ENCODE measurements at places on chromosomes 13 and 19. TPM values are rescaled to one million over a fixed set of nuclear protein-coding genes. Genes with fewer than 3 reads are reported as not detected.

Gene IGFL1
- total RNA-seq, result not detected

Gene ZNF302
- 39.0 TPM for total RNA-seq

Gene SEMA6B
- total RNA-seq, result 9.4 TPM

Gene F10
- total RNA-seq, result not detected

Gene LYPD3
- total RNA-seq, result 1.2 TPM

Gene KCNC3
- 2.6 TPM for total RNA-seq

Gene LRRC4B
- total RNA-seq, result 46.2 TPM

Gene ABHD17A
- total RNA-seq, result 37.7 TPM

Gene TECR
- total RNA-seq, result 80.5 TPM

Gene PRRG2
- total RNA-seq, result 0.21 TPM

Gene S1PR2
- total RNA-seq, result 15.1 TPM

- ATAC-seq, result no peak
These were observed 138.1 kb downstream of the LACC1 start for GRCh38 chr13:44017756-44018309.

GRCh38 chr19:5247957-5248705, 92.5 kb downstream of the PTPRS start:
- ATAC-seq, result no peak

DNA sequence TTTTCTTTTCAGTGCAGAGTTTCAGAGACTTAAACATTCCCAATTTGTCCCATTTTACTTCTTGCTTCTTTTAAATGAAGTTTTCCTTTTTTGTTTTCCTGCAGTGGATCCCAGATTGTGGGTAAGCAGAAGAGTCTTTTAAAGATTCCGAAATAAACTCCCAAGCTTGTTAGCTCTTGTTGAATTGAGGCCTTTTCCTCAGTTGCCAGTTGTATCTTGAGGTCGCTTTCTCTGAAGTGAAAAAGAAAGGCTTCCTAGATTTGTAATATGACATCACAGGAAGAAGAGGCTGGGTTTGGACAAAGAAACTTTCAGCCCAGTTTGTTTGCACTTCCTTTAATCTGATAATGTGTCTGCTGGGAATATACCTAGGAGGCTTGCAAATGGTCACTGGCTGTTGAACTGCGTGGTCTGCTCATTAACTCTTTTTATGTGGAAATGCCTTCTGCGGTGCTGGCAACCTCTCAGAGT, at the start of gene LPAR6:
LPAR6 (minus strand) TSS at position 233 of the 471 bp plus-strand sequence. CDS start 690 bp downstream, outside the sequence.
- peak; percentile 88 for ATAC-seq

- ATAC-seq, result no peak
These were observed 19.1 kb upstream of the KCTD4 start for GRCh38 chr13:45219938-45220375.

DNA sequence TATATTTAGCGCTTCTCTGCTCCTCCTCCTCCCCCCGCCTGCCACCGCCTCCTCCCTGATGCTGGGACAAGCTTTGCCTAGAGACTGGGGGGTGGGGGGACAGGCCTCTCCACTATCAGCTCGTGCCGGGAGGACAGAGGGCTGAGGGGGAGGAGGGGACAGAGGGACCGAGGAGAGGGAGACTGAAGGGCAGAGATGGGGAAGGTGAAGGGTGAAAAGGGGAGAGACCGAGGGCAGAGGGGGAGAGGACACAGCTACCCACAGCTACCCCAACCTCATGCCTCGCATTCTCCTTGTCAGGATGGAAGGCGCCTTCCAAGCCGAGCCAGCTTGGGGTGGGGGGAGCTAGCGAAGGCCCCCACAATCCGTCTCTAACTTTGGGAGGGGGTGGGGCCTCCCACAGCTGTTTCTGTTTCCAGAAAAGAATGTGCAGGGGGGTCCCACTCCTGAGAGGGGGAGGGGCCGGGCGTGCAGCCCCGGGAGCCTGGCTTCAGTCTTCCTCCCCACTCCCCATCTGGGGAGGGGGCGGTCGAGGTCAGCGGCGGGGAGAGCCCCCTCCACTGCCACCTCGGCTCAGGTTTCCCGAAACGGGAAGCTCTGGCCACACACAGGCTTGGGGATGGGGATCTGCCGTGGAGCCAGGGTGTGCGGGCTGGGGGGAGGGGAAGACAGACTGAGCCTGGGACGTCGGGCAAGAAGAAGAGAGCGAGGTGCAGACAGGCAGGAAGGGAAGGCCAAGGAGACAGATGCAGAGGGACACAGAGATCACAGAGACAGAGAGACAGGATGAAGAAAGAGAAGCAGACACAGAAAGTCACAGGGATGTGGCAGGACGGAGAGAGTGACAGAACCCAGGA, 1.6 kb downstream of the DACT3 start:
- ATAC-seq, result no peak

DNA sequence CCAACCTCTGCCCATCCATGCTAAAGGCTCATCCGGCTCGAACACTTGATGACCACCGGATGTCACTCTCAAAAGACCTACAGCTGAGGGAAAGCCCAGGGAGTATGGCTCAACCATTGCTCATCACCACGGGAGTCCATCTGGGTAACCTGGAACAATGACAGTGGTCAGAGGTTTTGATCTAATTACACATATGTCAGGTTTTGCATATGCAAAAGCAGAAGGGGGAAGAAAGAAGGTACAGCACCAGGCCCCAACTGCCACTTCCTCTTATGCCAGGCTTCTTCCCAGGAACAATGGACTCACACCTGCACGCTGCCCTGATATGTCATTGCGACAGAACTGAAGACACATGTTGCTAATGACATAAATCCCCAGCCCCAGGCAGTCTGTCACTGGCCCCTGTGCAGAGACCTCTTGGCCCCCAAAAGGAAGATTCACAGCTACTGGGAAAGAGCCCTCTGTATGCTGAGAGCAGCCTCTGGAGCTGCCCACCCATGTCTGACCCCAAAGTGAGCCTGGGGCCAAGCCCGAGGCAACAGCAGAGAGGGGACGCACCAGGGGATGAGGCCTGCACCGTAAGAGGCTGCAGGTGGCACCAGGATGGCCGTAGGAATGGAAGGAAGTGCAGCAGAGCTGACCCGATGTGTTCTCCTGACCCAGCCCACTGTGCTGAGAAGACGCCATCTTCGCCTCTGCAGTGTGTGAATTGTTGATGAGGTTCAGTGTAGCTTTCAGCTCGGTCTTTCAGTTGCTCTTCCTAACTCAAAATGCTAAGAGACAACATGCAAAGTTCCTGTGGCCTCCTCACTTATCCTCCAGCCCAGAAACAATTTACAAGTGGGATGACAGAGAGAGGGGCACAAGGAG, 26.3 kb downstream of the EPS15L1 start:
- peak; percentile 7 for ATAC-seq

- no peak for ATAC-seq
These were observed 242.4 kb upstream of the TMTC4 start for GRCh38 chr13:100917011-100917410.

DNA sequence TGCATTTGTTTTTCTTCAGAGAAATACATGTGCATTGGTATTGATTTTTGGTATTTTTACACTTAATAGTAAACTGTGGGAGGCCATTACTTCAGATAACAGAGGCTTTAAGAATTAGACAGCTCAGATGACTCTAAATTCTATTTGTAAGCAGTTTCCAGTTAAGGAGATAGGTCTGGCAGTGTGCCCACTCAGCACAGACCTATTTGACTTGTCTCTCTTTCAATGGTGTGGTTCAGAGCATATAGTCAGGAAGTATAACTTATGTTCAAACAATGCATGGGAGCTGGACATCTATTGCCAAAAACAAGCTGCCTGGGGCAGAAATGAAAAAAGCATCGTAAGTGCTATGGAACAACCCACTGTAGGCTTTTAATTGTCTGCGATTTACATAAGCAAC, 370.7 kb downstream of the HS6ST3 start:
- ATAC-seq, result peak; percentile 68

DNA sequence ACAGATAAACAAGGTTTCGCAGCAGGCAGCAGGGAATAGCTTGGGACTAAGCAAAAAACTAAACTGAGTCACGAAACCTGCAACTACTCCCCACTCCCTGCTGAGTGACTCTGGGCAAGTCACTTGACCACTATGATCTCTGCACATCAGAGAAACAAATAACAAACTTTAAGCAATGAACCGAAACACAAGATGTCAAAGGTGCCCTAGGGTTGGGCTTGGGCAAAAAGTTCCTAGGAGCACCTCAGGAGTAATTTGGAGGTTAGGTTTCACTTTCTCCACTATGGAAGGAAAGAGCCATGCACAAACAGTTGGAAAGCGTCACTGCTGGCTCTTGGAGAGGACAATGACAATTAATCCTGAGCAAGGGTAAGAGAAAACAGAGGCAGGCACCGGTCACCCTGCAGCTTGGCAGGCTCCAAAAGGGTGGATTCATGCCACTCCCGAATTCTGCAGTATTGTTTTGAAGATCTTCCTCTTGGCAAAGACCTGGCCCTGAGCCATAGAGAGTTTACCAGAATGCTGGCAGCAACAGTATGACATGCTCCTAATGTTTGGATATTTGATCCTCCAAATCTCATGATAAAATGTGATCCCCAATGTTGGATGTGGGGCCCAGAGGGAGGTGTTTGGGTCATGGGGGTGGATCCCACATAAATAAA, 60.3 kb downstream of the CRYL1 start:
- ATAC-seq, result no peak

DNA sequence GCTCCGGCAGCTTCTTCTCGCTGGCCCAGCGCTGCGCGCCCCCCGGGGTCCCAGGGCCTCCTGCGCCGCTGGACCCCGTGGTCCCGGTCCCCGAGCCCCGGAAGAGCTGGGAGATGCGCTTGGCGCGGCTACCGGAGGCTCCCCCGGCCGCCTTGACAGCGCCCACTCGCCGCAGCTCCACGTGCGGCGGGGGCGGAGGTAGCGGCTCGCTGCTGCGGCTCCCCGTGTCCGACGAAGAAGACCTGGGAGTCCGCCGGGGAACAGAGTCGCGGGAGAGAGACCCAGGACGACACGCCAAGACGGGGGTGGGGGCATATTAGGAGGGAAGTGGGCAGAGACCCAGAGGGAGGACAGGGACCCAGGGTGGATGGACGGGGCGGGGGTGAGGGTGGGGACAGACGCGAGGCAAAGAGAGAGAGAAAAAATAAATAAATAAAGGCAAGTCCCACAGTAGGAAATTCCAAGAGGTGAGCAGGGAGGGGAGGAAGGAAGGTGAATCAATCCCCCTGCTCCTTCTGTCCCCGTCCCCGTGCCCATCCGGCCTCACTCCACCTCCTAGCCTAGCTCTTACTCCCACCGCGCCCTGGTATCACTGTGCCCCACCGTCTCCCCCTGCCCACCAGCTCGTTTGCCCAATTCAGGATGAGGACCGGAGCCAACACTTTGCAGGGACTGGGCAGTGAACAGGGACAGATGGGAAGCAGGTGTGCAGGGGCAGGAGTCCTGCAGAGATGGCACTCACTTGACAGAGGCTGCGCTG, 826 bp downstream of the RASIP1 start:
- no peak for ATAC-seq

DNA sequence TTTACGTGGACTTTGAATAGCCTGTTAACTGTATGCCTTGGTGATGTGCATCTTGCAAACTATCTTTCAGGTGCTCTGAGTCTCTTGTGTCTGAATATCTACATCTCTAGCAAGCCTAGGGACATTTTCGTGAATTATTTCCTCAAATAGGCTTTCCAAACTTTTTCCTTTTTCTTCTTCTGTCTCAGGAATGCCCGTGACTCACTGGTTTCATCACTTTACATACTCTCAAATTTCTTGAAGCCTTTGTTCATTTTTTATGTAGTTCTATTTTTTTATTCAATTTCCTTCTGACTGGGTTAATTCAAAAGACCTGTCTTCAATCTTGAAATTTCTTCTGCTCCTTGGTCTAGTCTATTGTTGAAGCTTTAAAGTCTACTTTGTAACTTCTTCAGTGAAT, 332.2 kb downstream of the OXGR1 start:
- ATAC-seq, result no peak

GRCh38 chr13:75217949-75218348, 264.0 kb downstream of the TBC1D4 start:
- peak; percentile 81 for ATAC-seq

GRCh38 chr13:107330484-107330883, 762.5 kb upstream of the ARGLU1 start:
- no peak for ATAC-seq

GRCh38 chr13:107461751-107462150, 753.6 kb downstream of the LIG4 start:
- no peak for ATAC-seq

GRCh38 chr19:6543866-6544347, 13.1 kb downstream of the TNFSF9 start:
- ATAC-seq, result no peak

DNA sequence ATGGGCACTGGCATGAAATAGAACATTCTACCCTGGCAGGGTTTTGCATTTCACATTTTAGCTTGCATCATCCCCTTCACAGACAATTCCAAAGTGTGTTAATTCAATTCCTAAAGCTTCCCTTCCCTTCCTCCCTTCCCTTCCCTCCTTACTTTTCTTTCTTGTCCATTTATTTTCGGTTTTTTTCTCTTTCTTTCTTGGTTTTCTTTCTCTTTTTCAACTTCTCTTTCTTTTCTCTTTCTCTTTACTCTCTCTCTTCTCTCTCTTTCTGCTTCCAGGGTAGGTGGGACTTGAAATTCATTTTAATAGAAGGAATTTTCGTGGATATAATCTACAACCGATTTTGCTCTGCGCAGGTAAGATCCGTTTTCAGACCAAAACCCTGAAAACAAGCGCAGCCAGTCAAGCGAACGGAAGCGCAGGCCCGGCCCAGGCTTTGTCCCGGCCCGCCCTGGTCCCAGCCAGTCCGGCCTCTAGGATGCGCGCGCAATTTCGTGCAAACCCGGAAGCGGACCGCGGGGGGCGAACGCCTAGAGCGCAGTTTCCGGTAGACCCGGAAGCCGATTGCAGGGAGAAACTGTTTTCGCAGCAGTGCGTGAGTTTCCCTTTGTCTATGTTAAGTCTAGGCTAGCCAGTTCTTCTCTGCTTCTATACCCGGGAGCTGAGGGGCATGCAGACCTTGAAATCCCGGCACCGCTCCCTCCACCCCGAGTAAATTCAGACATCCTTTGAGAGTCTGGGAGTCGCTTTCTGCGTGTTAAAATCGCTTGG, at the start of gene ZNF528:
ZNF528 (plus strand) TSS at position 540 of the 771 bp plus-strand sequence. CDS start 4,165 bp downstream, outside the sequence.
- peak; percentile 100 for ATAC-seq

GRCh38 chr19:19160461-19161035, 9.5 kb downstream of the MEF2B start:
- no peak for ATAC-seq

GRCh38 chr13:48456546-48456945, 43.6 kb upstream of the LPAR6 start:
- ATAC-seq, result no peak

DNA sequence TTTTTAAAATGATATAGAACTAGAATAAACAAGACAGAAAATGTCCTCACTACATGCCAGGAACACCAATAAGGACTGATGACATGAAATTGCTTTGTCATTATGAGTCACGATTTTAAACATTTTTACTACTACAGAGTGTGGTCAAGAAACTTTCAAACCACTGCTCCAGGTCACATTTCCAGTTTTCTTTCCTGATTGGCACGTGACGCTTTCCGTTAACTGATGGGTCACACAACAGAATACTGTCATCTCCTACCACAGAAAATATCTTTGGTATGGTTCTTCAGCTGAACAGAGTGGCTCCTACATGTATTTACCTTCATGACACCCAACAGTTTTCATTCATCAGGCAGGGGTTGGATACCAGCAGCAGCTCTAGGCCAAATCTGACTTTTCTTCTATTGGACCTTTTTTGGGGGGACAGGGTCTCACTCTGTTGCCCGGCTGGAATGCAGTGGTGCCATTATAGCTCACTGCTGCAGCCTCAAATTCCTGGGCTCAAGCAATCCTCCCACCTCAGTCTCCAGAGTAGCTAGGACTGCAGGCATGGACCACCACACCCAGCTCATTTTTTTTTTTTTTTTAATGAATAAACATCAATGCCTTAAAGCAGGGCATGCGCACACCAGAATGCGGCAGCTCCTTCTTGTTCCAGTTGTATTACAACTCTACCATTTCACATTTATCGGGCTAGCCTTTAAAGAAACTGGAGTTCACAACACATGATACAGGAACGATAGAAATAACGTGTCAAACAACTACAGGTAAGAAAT, 147.4 kb downstream of the RNF17 start:
- peak; percentile 80 for ATAC-seq

All from motor neuron (in vitro differentiated cells).